ENCODE measurements at places on chromosomes 5 and 9.

DNA sequence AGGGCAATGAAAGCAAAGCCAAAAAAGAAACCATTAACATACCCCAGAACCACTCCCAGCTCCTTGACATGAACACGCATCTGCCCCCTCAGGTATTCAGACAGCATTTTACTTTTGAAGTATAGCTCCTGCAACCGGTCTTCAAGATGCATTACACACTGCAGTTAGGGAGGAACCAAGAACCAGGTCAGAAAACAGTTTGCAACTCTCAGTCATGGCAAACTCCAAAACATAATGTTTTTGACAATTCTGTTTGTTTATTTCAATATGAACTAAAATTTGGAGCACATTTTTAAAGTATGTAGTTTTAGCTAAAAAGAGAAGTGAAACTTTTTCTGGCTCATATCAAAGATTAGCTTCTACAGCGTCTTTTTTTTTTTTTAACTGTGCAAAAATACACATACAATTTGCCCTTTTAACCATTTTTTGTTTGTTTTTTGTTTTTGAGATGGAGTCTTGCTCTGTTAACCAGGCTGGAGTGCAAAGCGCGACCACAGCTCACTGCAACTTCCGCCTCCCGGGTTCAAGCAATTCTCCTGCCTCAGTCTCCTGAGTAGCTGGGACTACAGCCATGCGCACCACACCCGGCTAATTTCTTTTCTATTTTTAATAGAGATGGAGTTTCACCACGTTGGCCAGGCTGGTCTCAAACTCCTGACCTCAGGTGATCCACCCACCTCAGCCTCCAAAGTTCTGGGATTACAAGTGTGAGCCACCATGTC is 12.2 kb upstream of the RAPGEF6 start:
- no peak for DNase-seq

- DNase-seq, result no peak
These were observed 9.7 kb downstream of the ZNF462 start for GRCh38 chr9:106872641-106873040.

DNA sequence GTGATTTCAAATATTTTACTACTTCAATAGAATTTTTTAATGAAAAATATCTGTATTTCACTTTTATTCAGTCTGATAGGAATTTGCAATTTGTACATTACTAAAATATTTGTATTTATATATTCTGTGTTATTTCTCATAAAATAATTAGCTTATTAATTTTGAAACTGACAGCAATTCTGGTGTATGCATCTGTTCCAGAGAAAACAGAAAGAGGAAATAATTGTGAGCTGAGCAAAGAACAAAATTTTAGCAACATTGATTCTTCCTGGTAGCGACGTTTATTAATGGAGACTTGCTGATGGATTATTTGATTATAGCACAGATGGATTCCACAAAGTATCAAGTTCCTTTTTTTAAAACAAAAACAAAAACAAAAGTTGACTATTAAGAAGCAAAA is 61.0 kb downstream of the ST8SIA4 start:
- DNase-seq, result no peak

- no peak for DNase-seq
These were observed 732.7 kb downstream of the SEMA5A start for GRCh38 chr5:8813180-8813579.

- DNase-seq, result no peak
These were observed at the start of gene PAEP for GRCh38 chr9:135561391-135562234. Gene PAEP (plus strand): TSS chr9:135561756.

GRCh38 chr5:154587123-154588026 is 109.3 kb upstream of the HAND1 start:
- no peak for DNase-seq

Data from stimulated activated CD8-positive, alpha-beta memory T cell treated with anti-CD3 and anti-CD28 coated beads, Interleukin-7, amount 100 ng/mL, for 4 hours (primary cell).